Activated CD4-positive, alpha-beta T cell treated with anti-CD3 and anti-CD28 coated beads, Interleukin-2, amount 10 ng/mL, durations not matched to agents 7 days and 5 days (primary cell): ENCODE measurements at places on chromosomes 1 and 21. TPM values are rescaled to one million over a fixed set of nuclear protein-coding genes. Genes with fewer than 3 reads are reported as not detected.
A peak's percentile ranks its signal among the peaks of the same experiment; 100 is the strongest.

The UBE2U gene
- not detected for total RNA-seq

The SLAMF8 gene
- 0.89 TPM for total RNA-seq

The OLIG2 gene
- not detected for total RNA-seq

The ITGB2 gene
- total RNA-seq = 439 TPM

The CIART gene
- total RNA-seq = 1.7 TPM

The ETV3 gene
- 33.3 TPM for total RNA-seq

The GPR25 gene
- not detected for total RNA-seq

The ZYG11B gene
- 14.5 TPM for total RNA-seq

The KDF1 gene
- not detected for total RNA-seq

The ZSWIM5 gene
- 0.62 TPM for total RNA-seq

The SH2D1B gene
- total RNA-seq = not detected

The MINDY1 gene
- total RNA-seq = 23.9 TPM

GRCh38 chr1:39255222-39255621 lies 50.7 kb downstream of the MACF1 start:
- no peak for DNase-seq

- DNase-seq = no peak
These were observed 359.8 kb upstream of the KAZN start for GRCh38 chr1:14238472-14239307.

DNA sequence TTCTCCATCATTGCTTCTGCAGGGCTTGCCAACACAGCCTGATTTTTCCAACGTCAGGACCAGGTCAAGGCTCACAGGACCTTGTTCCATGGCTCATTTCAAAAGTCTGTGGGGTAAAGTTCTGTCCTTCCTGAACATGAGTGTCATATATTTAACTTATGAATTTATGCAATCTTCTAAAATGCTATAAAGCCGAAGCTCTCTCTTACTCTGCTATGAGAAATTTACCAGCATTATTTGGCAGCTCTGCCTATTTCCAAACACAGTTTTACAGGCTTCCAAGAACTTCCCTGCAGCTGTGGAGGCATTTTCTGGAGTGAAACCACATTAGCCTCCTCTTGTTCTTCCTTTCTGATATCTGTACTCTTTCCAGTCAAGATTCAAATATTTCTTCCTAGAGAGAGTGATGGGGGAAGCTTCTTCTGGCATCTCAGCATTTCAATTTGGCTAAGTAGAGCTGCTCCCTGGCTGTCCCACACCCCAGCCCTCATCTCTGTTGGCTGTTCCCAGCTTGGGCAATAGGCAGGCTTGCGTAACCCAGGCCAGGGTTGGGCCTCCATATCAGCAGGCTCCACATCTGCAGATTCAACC lies 15.6 kb upstream of the HMGCS2 start:
- DNase-seq = no peak

- DNase-seq = no peak
These were observed 274.8 kb upstream of the RUNX1 start for GRCh38 chr21:35323947-35324346.

GRCh38 chr1:24236789-24237371 lies 49.8 kb upstream of the IFNLR1 start:
- DNase-seq = no peak

DNA sequence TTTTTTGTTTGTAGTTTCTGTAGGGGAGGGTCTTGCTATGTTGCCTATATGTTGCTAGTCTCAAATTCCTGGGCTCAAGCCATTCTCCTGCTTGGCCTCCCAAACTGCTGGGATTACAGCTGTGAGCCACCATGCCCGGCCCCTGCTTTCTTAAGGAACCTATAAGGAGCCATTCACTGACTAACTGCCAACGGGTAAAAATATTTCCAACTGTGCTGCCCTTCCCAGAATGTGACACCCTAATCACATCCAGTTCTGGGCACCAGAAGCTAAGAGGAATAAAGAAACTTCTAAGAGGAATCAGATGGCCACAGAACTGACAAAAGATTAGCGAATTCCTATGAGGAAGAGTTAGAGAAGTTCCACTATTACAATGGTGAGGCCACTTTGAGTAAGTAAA lies 6.4 kb downstream of the SYPL2 start:
- no peak for DNase-seq

- no peak for DNase-seq
These were observed 33.9 kb upstream of the ZNF362 start for GRCh38 chr1:33222381-33222780.

GRCh38 chr1:23963617-23964234 lies 4.1 kb downstream of the PNRC2 start:
- no peak for DNase-seq

GRCh38 chr21:42378418-42378817 lies 12.1 kb upstream of the TFF1 start:
- DNase-seq = no peak

DNA sequence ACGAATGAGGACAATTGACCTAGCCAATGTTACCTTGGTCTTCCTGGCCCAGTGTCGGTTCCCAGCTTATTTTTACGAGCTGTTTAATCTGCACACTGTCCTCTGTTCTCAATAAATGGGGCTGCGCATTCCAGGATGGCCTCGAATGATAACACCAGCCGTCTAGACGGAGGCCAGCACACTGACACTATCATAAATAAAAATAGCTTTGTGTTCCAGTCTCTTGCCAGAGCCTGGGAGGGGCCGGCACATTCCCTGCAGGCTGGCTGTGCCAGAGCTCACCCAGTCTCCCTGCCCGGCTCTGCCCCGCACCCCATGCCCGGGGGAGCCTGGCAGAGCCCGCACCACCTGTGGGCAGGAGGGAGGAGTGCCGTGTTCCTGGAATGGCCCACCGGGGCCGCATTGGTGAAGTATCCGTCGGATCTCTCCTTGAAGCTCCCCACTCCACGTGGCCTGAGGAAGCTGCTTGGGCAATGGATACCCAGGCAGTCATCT lies 92.1 kb downstream of the SPSB1 start:
- no peak for DNase-seq

DNA sequence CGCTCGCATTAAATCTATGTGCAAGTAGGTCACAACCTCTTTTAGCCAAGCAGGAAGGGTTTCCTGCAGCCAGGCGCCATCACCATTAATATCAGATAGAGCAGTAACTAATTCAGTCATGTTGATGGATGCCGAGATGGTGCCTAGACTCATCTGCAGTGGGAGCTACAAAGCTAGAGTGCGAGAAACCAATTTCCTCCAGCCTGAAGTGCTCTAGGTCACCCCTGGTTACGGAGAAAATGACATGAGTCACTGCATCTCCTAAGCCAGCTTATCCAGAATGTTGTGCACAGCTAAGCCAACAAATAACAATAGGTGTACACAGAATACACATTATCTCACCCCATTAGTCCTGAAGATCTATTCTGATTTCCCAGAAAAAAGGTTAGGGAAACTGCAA lies 36.0 kb downstream of the OVAAL start:
- DNase-seq = no peak

- no peak for DNase-seq
These were observed 86.9 kb upstream of the GORAB start for GRCh38 chr1:170445096-170445495.

GRCh38 chr1:232922485-232922884 lies 27.9 kb upstream of the NTPCR start:
- DNase-seq = no peak

GRCh38 chr1:171107262-171107940 lies 16.7 kb downstream of the FMO3 start:
- DNase-seq = no peak

DNA sequence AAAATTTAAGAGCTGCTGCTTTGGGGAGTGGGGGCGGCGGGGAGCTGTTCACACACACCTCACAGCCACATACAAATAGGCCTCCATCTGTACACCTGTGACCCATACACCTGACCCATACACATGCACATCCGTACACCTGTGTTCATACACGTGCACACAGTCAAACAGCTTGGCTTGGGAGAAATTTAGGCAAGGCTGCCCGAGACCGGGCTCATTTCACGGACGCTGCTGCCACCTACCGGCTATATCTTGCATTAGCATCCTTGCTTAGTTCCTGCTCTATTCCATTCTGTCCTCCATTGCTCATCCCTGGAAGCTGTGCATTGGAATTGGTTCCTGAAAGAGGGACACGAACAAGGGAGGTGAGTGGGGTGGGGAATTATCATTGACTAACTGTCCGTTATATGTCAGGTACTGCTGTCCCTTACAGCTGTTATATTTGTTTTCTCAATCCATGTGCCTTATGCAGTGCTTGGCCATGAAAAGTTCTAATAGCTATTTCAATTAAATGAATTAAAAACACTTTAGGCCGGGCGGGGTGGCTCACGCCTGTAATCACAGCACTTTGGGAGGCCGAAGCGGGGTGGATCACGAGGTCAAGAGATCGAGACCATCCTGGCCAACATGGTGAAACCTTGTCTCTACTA lies 37.1 kb upstream of the EPB41 start:
- DNase-seq = peak; percentile 82

DNA sequence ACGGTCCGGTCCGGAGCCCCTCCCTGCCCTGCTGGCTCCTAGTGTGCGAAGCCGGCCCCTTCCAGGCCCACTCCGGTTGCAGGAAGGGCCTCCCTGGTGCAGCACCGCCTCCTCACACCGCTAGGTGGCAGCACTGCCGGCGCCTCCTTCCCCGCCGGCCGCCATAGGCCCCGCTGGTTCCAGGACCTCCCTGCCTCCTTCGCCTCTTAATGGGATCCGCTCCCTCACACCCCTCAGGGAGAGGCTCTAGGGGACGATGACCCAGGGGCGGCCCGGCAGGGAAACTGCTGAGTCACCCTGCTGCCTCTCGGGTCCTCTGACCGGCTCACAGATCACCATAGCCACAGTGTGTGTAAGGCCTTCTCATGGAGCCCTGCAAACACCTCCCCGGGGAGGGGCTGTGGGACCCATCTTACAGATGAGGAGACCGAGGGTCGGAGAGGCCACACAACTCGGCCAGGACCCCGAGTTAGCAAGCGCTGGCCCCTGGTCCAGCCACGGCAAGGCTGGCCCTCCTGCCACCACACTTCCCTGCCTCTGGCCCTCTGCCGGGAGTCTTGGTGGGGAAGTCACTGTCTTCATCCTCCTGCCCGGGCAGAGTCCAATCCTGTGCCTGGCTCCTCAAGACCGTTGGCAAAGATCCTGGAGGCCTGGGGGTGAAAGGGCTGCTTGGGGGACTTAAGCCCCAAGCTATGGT lies 1.6 kb upstream of the AJAP1 start:
- peak; percentile 38 for DNase-seq

DNA sequence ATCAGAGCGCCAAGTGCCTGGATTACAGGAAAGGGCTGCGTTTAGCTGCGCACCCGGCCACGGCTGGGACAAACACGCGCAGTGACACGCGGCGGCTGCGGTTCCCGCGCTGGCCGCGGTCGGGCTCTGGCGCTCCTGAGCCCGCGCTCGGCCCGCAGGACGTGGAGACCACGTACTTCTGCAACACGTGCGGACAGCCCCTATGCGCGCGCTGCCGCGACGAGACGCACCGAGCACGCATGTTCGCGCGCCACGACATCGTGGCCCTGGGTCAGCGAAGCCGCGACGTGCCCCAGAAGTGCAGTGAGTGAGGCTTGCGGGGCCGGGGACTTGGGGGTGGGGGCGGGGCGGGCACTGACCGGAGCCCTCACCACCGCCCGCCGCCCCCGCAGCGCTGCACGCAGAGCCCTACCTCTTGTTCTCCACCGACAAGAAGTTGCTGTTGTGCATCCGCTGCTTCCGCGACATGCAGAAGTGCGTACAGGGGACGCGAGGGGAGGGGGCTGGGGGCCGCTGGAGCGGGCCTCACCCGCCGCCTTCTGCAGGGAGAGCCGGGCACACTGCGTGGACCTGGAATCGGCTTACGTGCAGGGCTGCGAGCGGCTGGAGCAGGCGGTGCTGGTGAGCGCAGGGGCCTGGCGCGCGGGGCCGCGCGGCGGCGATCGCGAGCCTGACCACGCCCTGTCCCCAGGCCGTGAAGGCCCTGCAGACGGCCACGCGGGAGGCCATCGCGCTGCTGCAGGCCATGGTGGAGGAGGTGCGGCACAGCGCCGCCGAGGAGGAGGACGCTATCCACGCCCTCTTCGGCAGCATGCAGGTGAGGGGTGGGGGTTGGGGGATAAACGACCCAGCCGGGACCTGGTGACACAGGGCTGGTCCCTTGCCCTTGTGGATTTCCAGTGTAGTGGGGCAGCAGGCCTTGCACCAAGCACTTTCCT lies 3.1 kb downstream of the RNF207 start:
- peak; percentile 16 for DNase-seq

DNA sequence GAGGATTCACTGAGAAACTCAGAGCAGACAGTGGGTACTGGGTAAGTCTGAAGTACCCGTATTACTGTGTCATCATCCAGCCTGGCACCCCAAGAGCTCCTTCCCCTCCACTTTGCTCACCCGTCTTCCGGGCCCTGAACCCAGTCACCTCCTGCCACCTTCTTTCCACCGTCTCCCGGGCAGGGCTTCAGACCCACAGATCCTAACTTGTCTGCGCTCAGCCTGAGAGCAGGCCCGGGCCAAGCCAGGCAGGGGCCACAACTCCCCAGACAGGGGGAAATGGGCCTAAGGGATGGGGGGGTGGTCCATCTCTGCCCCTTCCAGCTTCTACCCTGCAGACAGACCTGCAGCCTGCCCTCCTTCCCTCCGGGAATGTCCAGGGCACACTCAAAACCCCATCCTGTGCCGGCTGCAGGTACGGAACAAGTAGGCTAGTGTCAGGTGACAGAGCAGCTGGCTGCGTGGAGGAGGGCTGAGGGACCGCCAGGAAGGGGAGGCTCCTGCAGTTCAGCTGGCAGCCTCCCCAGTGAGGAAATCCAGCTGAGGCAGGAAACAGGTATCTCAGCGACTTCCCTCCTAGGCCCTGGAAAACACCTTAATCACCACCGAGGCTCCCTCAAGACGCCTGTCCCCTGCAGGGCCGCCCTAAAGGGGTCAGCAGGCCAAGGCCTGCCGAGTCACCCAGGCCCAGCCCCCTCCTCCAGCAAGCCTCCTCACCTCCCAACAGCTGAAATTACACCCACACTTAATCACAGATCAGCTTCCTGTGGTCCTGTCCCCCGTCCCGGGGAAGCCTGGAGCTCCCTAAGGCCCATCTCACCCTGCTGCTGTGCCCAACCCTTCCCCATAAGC lies 3.5 kb downstream of the HSPG2 start:
- no peak for DNase-seq

- no peak for DNase-seq
These were observed 3.1 kb downstream of the LMNA start for GRCh38 chr1:156117414-156118176.

- no peak for DNase-seq
These were observed 1.2 kb upstream of the FAM43B start for GRCh38 chr1:20551161-20551560.

GRCh38 chr1:43034778-43035177 lies 76.1 kb upstream of the SLC2A1 start:
- DNase-seq = peak; percentile 21

GRCh38 chr1:219790834-219791615 lies 137.3 kb downstream of the SLC30A10 start:
- no peak for DNase-seq

- no peak for DNase-seq
These were observed 14.1 kb downstream of the EPB41 start for GRCh38 chr1:28928314-28928941.

- no peak for DNase-seq
These were observed 34.1 kb downstream of the TMCO4 start for GRCh38 chr1:19765623-19766022.

- DNase-seq = peak; percentile 27
These were observed 50.1 kb downstream of the SSBP3 start for GRCh38 chr1:54355931-54356679.
